ENCODE measurements at places on chromosomes 4 and X. TPM values are rescaled to one million over a fixed set of nuclear protein-coding genes. Genes with fewer than 3 reads are reported as not detected.
A peak's percentile ranks its signal among the peaks of the same experiment; 100 is the strongest.

GRCh38 chr4:119626943-119627266 lies 1.7 kb downstream of the PDE5A start:
- no peaks in the 10 kb centered on the region for H3K27me3 ChIP-seq
- peak overlapping the region; percentile 76 for H3K4me3 ChIP-seq
- no peak overlapping the region for H3K27ac ChIP-seq

- no peaks in the 10 kb centered on the region for H3K27me3 ChIP-seq
- H3K36me3 ChIP-seq = peaks cover 29% of the 10 kb centered on the region
- H3K27ac ChIP-seq = no peak overlapping the region
- DNase-seq = peak; percentile 75
- no peak overlapping the region for H3K4me3 ChIP-seq
Observed at GRCh38 chr4:1693131-1693896, 9.2 kb upstream of the FAM53A start.

DNA sequence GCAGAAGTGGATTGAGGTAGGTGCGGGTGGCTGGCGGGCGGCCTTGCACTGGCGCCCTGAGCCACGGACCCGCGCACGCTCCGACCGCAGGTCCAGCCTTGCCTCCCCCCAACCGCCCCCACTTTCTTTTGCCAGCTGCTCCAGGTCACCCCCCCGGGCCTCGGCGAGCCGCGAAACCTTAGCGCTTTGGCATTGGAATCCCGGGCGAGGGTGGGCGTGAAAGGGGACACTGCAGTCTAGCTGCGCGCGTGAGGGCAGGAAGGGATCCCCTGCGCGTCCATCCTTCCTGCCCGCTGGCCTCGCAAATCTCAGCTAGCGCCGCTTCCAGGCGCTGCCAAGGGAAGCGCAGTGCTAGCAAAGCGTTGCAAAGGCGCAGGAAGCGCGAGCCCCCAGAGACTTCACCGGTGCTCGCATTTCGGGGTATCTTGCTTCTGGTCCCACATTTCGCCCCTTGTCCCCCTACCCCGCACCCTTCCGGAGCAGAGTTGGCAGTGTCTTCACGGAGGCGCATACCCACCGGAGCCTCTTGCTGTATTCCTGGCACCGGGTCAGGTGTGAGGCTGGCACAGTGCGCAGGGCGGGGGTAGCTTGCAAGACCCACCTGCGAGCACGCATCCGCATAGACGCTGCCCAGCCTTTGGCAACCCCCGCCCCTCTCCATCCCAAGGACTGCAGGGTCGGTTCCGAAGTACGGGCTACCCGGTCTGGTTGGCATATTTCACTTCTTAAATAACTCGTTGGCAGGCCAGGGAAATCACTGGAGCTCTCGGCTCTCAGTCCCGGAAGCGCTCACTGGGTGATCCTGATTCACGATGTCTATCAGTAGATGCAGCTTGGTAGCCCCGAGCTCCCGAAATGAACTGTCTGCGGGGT lies 104.4 kb downstream of the UCHL1 start:
- H3K36me3 ChIP-seq = no peaks in the 10 kb centered on the region
- H3K27me3 ChIP-seq = peaks cover 67% of the 10 kb centered on the region

DNA sequence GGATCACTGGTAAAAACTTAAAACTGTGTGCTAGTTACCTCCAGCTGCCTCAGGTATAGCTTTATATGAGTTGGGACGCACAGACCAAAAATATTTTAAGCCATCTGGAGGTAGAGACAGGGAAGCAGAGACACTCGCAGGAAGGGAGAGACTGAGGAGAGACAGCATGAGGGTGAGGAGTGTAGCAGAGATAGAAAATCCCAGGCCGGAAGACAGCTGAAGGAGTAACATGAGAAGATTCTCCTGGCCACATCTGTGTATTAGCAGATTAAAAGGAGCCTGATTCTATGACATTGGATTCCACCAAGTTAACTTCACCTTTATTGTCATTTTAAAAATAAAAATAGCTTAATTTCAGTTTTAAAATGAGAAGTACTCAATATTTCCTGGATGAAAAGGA lies 84.3 kb downstream of the PDLIM5 start:
- H3K4me1 ChIP-seq = peaks cover 31% of the 10 kb centered on the region
- DNase-seq = no peak
- no peaks in the 10 kb centered on the region for H3K36me3 ChIP-seq
- H3K4me3 ChIP-seq = no peak overlapping the region
- H3K27me3 ChIP-seq = no peaks in the 10 kb centered on the region

- H3K27me3 ChIP-seq = no peaks in the 10 kb centered on the region
- no peaks in the 10 kb centered on the region for H3K4me1 ChIP-seq
- H3K27ac ChIP-seq = no peak overlapping the region
- H3K4me3 ChIP-seq = no peak overlapping the region
Observed at GRCh38 chrX:119423631-119424030, 24.5 kb downstream of the SLC25A43 start.

GRCh38 chrX:49226946-49227345 lies 6.2 kb downstream of the CACNA1F start:
- no peak for DNase-seq
- no peaks in the 10 kb centered on the region for H3K4me1 ChIP-seq
- H3K4me3 ChIP-seq = no peak overlapping the region
- no peaks in the 10 kb centered on the region for H3K27me3 ChIP-seq
- no peaks in the 10 kb centered on the region for H3K36me3 ChIP-seq

DNA sequence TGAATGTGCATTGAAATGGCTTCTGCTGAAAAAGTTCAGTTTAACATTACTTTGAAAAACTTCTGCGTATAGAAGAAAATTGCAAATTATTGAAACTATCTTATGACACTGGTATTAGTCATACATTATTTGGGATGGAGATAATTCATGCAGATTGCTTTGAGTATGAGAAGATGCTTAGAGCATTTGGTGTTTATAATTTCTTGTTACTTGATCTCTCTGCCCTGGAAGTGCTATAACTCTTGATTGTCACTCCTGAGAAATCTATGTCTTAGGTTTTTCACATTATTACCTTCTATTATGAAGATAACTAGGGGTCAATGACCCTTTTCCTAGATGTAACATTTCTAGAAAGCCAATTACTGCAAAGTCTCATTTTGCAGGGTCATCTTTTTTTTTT lies 36.4 kb downstream of the TMEM131L start:
- no peak overlapping the region for H3K4me3 ChIP-seq
- H3K27me3 ChIP-seq = no peaks in the 10 kb centered on the region
- DNase-seq = no peak
- peaks cover 1% of the 10 kb centered on the region for H3K4me1 ChIP-seq
- H3K27ac ChIP-seq = no peak overlapping the region

- no peak overlapping the region for H3K4me3 ChIP-seq
- no peaks in the 10 kb centered on the region for H3K4me1 ChIP-seq
- H3K36me3 ChIP-seq = no peaks in the 10 kb centered on the region
- H3K27ac ChIP-seq = no peak overlapping the region
Observed at GRCh38 chr4:79290376-79290775, 35.5 kb downstream of the NAA11 start.

DNA sequence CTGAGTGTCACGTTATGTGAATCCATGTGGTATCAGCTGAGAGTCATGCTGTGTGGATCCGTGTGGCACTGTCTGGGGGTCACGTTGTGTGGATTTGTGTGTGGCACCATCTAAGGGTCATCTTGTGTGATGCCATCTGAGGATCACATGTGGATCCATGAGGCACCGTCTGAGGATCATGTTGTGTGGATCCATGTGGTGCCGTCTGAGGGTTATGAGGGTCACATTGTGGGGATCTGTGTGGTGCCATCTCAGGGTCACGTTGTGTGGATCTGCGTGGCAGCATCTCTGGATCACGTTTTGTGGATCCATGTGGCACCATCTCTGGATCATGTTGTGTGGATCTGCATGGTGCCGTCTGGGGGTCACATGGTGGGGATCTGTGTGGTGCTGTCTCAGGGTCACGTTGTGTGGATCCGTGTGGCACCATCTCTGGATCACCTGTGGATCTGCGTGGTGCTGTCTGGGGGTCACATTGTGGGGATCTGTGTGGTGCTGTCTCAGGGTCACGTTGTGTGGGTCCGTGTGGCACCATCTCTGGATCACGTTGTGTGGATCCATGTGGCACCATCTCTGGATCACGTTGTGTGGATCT lies 6.9 kb downstream of the PDE6B start:
- no peaks in the 10 kb centered on the region for H3K27me3 ChIP-seq

- H3K27ac ChIP-seq = no peak overlapping the region
- no peaks in the 10 kb centered on the region for H3K4me1 ChIP-seq
- no peaks in the 10 kb centered on the region for H3K36me3 ChIP-seq
- no peaks in the 10 kb centered on the region for H3K27me3 ChIP-seq
- no peak overlapping the region for H3K4me3 ChIP-seq
Observed at GRCh38 chr4:14132301-14132700, 504.8 kb upstream of the BOD1L1 start.

Gene XPNPEP2
- total RNA-seq = 0.25 TPM

Gene SOX3
- 38.9 TPM for total RNA-seq

Gene TSPAN6
- 58.1 TPM for total RNA-seq

Gene PABPC1L2B
- 1.7 TPM for total RNA-seq

Gene RAB9A
- 29.4 TPM for total RNA-seq

Gene FGA
- total RNA-seq = not detected
